Activated effector memory CD4-positive, alpha-beta T cell treated with Interleukin-2 at 50 U/mL for 16 hours (primary cell): ENCODE measurements at places on chromosomes 3 and 15.
A peak's percentile ranks its signal among the peaks of the same experiment; 100 is the strongest.

- DNase-seq: peak; percentile 51
Observed at GRCh38 chr15:73225358-73226015, 143.3 kb downstream of the HCN4 start.

DNA sequence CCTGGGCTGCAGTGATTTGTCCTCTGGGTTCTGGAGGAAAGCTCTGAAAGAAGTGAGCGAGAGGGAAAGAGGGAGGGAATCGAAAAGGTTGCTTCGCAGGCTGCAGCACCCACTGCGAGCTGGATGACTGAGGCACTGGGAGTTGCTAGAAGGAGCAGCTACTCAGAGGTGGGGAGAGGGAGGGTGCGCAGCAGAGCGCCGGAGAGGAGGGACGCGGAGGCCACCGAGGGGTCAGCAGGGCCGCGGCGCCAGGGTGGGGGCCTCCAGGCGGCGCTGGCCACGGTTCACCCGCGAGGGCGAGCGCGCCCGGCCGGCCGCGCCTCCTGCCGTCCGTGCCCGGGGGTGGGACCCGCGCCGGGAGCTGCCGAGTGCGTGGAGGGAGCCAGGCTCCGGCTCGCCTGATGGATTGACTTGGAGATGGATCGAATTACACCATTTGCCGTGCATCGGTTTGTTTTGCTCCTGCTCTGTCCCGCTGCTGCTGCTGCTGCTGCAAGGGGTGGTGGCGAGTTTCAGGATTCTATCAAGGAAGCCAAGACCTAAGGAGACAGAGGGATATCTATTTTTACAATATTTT, at the start of gene SEMA6D:
Gene SEMA6D, plus strand, starts transcription at position 470 of the 577 bp plus-strand sequence. CDS start 42,294 bp downstream, outside the sequence.
- no peak for DNase-seq

GRCh38 chr3:120348065-120348990, 826 bp downstream of the LRRC58 start:
- DNase-seq: peak; percentile 60

- DNase-seq: no peak
Observed at GRCh38 chr3:77283108-77283507, 243.2 kb downstream of the ROBO2 start.

- no peak for DNase-seq
Observed at GRCh38 chr15:83398626-83399025, 48.5 kb upstream of the SH3GL3 start.

- DNase-seq: no peak
Observed at GRCh38 chr3:99783011-99783573, 34.6 kb upstream of the CMSS1 start.

GRCh38 chr3:22495241-22495640, 707.9 kb upstream of the UBE2E2 start:
- DNase-seq: no peak

- no peak for DNase-seq
Observed at GRCh38 chr3:85709346-85709892, 750.6 kb downstream of the CADM2 start.

DNA sequence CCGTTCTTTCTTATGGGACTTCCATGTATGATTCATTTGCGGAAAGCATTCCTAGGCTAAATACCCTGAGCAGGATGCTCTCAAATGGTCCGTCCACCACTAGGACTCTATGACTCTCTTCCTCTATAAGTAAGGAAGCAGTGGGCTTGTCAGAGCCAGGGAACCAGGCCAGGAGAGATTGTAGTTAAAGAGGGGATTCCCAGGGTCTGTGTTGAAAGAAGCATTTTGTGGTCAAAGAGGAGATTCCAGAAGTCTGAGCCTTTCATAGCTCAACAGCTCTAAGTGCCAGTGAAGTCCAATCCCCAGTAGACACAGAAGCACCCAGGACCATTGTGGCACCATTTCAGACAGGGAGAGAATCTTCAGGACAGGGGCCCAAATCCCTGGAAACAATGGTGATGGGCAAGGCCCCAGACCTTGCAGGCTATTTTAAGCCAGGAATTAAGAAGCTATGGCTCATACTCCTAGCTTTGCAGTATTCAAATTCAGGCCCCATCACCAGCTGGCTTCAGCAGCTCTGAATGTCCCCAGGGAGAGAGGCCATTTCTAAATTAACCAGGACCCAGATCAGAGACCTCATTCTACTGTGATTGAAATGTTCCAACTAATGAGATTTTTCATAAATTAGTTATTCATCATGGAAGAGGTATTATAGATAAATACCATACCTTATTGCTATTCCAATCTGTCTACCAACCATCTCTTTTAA, 81.7 kb downstream of the CD47 start:
- no peak for DNase-seq

DNA sequence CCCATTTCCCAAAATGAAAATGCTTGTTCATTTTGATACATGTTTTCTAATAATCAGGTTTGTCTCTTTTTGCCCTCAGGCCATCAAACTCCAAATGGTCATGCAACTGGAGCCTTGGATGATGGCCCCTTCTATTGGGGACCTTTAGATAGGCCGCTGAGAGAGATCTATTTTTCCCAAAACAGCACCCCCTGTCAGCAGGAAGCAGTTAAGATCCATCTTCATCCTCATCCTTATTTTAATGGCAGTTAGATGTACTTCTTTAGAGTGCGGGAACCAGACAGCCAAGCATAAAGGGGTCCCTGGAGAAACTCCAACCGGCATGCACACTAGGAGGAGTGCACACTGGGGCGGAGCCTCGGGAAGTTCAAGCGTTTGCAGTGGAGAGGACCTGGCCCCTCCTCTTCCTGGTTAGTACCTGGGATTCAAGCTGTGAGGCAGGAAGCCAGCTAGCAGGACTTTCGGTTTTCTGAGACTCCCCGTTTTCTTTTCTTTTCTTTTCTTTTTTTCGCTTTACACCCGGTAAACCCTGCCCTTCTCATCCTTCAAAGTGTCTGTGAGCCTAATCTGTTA, 31.9 kb upstream of the STRIT1 start:
- DNase-seq: no peak

DNA sequence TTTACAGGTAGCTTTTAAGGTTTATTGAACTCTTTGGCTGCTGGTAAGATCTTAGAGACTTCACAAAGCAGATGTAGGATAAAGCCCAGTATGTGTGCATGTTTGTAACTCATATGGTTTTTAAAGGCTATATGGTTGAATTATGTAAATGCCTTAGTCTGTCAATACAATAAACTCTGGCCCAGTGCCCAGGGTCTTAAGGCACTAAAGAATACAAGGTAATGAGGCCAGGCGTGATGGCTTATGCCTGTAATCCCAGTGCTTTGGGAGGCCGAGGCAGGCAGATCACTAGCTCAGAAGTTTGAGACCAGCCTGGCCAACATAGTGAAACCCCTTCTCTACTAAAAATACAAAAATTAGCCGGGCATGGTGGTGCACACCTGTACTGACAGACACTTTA, 170.3 kb upstream of the CGNL1 start:
- DNase-seq: no peak

DNA sequence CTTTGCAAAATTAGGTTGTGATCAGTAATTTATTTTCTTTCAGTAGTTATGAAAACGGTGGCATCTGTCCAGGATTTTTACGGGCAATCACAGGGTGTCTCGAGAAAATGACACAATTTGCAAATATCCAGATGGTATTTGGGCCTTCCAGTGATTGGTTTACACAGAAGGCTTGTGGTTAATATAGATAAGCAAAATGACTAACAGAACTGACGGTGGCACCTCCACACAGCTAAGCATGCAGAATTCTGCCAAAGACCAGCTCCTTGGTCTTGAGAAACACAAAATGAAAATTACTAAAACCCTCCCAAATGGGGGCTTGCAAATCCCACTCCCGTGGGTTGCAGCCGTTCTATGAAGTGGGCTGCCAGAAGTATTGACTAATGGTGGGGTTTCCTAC, 5.5 kb downstream of the ARHGEF3 start:
- no peak for DNase-seq

DNA sequence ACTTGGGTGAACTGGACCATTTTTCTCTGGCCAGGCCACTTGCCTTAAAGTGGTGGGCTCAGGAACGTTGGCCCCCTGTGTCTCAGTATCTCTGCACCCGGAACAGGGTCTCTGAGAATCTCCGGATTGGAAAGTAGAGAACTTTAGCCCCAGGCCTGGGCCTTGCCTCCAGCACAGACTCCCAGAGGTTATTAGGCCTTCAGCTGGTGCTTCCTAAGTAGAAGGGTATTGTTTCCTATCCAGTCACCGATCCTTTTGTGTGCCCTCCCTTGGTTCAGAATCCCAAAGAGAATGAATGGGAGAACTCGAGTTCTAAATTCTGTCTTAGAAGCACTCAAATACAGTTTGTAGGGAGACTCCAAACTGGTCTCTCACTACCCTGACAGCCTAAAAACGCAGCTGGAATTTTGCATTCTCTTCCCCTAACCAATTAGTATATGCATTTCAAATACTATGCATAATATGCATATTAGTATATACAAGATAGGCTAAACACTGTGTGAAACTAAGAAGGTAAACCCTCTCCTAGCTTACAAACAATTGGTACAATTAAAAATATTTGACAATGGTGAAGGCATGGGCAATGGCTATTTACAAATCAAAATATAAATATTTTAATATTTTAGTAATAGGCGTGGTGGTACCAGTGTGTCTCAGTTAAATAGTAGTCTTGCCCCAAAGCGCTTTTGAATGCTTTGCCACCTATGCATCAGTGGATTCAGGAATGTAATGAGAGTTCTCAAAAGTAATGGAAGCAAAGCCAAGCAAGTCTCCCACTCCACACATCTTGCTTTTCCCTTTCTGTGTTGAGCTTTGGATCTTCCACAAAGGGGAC, 48.5 kb upstream of the SLC4A7 start:
- DNase-seq: no peak

GRCh38 chr15:71114066-71114680, 1.1 kb upstream of the THSD4 start:
- no peak for DNase-seq

- no peak for DNase-seq
Observed at GRCh38 chr15:77027111-77027696, 32.3 kb downstream of the PSTPIP1 start.

- no peak for DNase-seq
Observed at GRCh38 chr15:99536422-99537040, 29.3 kb upstream of the MEF2A start.

DNA sequence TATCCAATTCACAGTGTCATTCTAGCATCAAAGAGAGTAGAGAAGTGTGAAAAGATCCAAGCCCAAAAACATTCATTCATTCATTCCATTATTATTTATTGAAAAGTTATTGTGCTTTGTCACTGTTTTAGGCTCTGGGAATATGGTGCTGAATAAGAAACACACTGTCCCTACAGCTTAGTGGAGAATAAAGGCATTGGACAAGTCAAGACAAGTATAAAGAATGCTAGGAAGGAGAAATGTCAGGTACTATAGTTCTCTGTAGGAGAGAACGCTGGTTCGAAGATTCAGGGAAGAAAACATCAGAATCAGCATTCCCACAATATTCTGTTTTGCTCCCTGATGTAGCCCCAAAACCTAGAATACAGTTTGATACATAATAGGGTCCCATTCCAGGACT, 128.8 kb upstream of the CHRM5 start:
- no peak for DNase-seq

GRCh38 chr3:116743062-116743461, 33.5 kb downstream of the TUSC7 start:
- DNase-seq: no peak

DNA sequence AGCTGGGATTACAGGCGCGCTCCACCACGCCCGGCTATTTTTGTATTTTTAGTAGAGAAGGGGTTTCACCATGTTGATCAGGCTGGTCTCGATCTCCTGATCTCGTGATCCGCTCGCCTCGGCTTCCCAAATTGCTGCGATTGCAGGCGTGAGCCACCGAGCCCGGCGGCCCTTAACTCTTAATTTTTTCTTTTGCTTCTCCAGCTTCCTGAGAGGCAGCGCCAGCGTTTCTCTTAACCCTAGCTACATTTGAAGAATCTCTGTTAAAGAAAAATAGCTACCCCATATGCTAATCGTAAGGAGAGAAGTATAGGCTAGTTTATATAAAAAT, 465 bp upstream of the GK5 start:
- DNase-seq: no peak

- no peak for DNase-seq
Observed at GRCh38 chr3:16249336-16249735, 15.4 kb downstream of the DPH3 start.

DNA sequence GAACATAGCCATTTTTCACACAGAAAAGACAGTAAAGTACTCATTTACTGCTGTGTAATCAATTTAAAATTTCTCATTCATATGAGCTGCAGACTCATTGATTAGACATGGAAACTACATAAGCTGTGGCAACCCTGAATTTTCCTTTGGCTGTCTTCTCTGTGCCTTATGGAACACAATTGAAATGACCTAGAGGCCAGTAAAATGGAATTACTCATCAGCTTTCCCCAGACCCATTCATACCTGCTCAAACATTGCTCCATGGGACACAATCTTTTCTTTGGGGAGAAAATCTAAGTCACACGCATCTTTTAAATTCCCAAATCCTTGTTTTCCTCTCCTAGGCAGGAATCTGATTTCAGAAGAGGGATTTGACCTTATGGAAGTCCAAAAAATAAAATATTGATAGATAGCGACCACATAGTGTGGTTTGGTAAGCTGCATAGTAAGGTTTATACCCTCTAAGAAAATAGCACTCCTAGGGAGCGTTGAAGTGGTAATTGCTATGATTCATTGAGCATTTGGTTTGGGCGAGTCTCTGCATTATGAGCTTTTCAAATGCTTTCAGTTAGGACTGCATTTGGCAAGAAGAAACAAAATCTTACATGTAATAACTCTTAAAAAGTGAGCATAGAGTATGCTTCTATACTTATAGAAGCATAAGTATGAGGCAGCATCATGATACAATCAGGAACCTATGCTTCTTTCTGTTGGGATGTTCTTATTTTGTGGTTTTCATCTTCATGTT, 243.4 kb upstream of the GADL1 start:
- no peak for DNase-seq

- no peak for DNase-seq
Observed at GRCh38 chr3:152381881-152382295, 113.2 kb downstream of the MBNL1 start.

DNA sequence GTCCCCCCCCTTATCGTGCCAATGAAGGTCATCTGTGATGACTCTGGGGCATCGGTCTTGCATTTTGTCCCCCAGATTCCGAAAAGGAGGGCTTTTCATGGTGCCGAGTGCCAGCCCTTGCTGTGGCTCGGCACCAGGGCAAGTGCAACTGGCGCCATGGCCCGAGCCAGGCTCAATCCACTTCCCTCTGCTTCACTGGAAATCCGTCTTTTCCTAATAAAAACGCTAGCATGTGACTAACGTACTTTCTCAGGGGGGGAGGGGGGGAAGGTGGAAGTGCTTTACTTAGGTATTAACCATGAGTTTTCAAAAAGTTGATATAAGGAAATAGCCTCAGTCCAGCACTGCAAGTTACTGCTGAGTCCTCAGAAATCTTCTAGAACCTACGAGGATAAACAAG, 20.5 kb downstream of the TRPM1 start:
- no peak for DNase-seq

GRCh38 chr3:120567370-120568201, 28.6 kb upstream of the NDUFB4 start:
- DNase-seq: no peak

DNA sequence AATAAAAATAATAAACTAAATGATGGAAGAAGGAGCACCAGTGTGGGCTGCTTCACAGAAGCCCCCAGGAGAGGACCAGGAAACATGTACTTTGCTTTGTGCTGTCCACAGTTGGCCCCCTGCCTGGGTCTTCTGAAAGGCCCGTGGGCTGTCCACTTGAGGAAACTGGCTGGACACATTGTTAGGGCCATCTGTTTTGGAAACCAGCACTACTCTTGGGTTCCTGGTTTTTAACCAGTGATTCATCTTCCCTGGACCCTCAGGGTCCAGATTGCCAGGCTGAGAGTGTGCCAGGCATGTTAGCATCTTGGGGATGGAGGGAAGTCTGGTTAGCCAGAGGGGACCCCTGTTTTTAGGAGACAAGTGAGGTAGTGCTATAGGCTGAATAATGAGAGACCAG, 297.2 kb upstream of the C2CD4B start:
- DNase-seq: no peak
